Heart right ventricle (tissue), 16 donors: ENCODE measurements at places on chromosomes 3 and 15.

DNA sequence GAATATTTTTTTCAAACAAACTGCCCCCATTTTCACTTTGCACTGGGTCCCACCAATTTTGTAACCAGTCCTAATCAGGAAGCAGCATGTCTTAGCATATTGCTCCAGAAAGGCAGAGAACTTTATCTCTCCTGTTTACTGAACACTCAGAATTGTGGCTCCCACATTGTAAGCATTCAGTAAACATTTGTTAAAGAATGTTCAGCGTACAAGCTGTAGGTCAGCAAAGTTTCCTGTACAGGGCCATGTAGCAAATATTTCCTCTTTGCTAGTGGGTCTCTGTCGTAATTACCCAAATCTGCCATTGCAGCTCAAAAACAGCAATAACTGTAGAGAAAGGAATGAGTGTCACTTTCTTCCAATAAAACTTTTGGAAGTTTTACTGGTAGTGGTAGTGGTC is 393.3 kb downstream of the GRM7 start:
- no peaks in the 10 kb centered on the region for H3K36me3 ChIP-seq
- no peak overlapping the region for H3K4me3 ChIP-seq
- DNase-seq, result no peak
- H3K4me1 ChIP-seq, result no peaks in the 10 kb centered on the region
- H3K27me3 ChIP-seq, result no peaks in the 10 kb centered on the region

DNA sequence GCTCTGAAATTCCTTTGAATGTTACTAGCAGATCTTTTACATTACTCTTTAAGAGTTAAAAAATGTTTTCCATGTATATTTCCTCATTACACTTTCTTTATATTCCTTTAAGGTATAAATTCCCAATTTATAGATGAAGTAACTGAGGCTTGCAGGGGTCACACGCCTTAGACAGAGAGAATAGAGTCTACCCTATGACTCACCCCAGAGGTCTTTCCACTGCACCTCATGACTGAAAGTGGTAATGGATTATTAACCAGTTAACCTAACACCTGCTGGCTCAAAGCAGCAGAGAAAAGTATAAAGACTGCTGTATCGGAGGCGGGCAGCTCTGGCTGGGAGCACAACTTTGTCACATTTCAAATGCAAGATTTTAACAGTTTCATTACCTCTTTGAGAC is 37.7 kb downstream of the LDHAL6B start:
- no peak for DNase-seq
- H3K4me3 ChIP-seq, result no peak overlapping the region
- H3K27me3 ChIP-seq, result no peaks in the 10 kb centered on the region

DNA sequence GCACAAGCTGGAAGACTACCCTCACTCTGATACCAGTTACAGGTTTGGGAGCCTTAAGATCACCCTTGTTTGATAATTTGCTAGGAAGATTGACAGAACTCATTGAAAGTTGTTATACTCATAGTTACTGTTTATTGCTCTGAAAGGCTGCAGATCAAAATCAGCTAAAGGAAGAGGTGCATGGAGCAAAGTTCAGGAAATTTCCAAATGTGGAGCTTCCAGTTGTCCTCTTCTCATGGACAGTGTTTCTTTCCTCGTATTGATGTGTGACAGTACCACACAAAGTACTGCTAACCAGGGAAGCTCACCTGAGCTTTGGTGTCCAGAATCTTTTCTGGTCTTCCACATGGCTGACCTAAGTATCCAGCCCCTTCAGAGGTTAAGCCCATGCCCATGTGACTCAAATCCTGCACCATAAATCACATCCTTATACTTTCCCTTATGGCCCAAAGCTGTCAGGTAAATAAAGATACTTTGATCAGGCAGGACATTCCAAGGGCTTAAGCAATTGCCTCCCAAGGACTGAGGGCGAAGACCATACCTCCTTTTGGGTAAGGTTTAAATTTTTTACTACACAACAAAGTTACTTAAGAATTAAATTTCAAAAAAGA is 93.1 kb upstream of the ZBED2 start:
- no peak overlapping the region for H3K27ac ChIP-seq
- DNase-seq, result no peak
- H3K36me3 ChIP-seq, result no peaks in the 10 kb centered on the region
- peaks cover 4% of the 10 kb centered on the region for H3K4me1 ChIP-seq
- no peaks in the 10 kb centered on the region for H3K27me3 ChIP-seq
- no peak overlapping the region for H3K4me3 ChIP-seq

- H3K27ac ChIP-seq, result no peak overlapping the region
- no peak for DNase-seq
- no peaks in the 10 kb centered on the region for H3K27me3 ChIP-seq
Observed at GRCh38 chr3:130811557-130811956, 64.9 kb upstream of the PIK3R4 start.

GRCh38 chr3:2937592-2937991 is 172.6 kb downstream of the IL5RA start:
- no peaks in the 10 kb centered on the region for H3K27me3 ChIP-seq
- H3K27ac ChIP-seq, result no peak overlapping the region
- H3K36me3 ChIP-seq, result no peaks in the 10 kb centered on the region
- H3K4me1 ChIP-seq, result no peaks in the 10 kb centered on the region
- no peak overlapping the region for H3K4me3 ChIP-seq
